ENCODE measurements at places on chromosomes 7 and 10.

GRCh38 chr10:51574248-51575048 is 124.9 kb downstream of the CSTF2T start:
- no peak for DNase-seq

DNA sequence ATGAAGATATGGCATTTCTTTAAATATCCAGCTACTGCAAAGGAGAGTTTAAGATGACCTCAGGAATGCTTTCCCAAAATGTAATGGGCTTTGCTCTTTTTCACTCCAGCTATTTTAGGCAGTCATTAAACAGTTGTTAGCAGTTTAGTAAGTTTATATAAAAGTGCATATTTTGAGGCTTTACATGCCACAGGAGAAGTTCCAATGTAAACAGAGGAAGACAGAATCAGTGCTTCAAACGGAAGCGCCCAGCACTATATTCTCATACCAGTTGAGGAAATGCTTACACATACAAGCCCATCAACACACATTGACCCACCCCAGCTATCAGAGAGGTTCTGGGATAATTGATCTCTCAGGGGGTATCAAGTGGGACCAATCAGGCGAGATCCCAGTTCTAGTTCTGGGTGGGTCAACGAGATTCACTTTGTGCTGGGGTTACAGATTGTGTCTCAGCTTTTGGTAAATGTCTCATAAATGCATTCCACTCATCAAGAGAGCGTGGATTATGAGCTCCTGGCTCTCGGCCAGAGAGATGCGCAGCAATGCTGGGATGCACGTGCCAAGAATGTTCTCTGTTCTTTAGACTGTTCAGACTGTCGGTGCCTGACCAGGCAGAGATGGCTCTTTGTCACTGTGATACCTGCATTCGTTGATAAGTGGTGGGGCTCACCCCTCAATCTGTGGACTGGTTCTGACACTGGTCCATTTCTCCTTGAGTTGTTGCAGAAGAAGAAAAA is 55.0 kb downstream of the CACNB2 start:
- no peak for DNase-seq

DNA sequence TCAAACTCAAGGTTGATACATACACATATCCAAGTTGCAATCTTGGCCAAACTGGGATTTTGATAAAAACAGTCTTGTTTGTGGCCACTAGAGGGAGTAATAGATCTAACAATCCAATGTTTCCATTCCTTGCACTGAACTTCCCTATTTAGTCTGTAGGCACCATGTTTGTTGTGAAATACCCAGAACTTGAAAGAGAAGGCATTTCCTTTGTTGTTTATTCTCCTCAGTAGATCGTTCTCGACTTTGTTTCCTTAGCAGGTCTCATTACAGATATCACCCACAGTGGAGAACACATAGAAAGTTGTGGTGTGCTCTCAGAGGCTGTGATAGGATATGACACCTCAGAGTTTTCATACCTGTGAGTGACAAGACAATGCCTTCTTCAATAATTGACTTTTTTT is 70.3 kb upstream of the MXI1 start:
- peak; percentile 80 for DNase-seq

DNA sequence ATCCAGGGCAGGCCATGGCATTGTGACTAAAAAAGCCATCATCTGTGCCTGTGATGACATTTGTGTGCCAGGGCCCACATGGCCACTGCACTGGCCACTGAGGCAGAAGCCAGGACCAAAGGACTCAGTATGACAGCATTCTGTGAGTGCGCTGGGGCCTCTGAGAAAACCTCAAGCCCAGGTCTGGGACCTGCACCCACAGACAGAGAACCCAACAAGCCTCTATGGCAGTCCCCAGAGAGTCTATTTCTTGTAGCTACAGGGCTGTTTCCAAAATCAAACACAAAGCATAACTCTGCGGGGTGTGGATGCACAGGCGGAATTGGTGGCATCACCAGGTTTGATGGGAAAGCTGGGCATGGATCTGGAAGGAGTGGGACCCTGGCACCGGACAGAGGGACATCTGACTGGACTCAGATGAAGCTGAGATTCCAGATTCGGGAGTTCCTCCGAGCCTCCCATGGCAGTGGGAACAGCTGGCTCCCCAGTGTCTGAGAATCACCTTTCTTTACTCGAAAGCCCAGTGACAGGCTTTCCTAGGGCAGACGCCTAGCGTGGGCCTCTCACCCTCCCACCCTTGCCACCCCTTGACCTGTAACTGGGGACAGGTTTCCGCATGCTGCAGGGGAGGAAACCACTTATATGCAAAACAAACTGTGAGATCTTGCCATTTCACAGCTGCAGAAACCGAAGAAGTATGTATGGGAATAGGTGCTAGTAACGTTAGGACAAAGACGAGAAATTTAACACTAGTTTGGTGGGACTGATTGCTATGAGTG is 70.6 kb upstream of the RHEB start:
- no peak for DNase-seq

GRCh38 chr7:125347269-125347668 is 417.6 kb upstream of the POT1 start:
- DNase-seq = no peak

- DNase-seq = peak; percentile 30
Observed at GRCh38 chr7:36775061-36775620, 50.8 kb upstream of the AOAH start.

GRCh38 chr7:136275794-136276193 is 298.6 kb upstream of the MTPN start:
- no peak for DNase-seq

DNA sequence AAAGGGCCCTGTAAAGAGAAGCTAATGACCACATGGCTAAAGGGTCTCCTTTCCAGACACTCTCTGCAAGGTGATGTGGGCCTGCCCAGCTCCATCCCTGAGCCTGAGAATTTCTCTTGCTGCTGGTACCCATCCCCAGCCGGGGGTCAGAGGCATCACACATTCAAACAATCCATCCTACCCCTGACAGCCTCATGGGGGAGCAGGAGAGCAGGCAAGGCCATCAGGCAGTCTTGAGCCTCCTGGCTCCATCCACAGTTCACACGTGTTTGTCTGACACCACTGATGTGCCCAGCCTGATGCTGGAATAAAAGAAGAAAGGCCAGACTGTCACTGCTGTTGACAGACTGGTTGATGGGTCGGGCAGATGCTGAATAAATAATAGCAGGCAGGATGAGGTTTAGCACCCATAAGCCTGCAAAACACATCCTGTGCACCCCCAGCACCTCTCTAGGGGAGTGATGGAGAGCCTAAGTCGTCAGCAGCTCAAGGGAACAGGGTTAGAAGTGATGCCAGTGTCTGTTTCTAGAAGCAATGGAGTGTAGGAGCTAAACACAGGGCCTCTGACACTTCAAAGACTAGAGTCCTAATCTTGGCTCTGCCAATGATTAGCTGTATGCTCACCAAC is 43.5 kb downstream of the TLL2 start:
- peak; percentile 84 for DNase-seq

- DNase-seq = no peak
Observed at GRCh38 chr10:130854151-130854550, 457.4 kb downstream of the TCERG1L start.

DNA sequence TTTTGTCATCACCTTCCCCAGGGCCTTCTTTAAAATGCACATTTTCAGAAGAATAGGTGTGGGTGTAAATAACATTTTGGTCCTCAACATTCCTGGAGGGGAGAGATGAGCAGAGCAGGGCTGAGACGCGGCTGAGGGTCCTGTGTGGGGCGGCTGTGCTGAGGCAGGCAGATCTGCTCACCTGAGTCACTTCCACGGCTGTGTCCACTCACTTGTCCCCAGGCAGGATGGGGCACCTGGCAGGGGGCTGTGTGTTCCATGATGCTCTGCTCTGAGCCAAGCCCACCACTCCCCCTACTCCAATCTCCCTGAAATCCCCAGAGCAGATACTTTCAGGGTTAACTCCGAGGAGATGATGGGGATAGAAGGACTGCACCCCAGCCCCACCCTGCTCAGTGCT is 93.8 kb downstream of the GLRX3 start:
- no peak for DNase-seq

DNA sequence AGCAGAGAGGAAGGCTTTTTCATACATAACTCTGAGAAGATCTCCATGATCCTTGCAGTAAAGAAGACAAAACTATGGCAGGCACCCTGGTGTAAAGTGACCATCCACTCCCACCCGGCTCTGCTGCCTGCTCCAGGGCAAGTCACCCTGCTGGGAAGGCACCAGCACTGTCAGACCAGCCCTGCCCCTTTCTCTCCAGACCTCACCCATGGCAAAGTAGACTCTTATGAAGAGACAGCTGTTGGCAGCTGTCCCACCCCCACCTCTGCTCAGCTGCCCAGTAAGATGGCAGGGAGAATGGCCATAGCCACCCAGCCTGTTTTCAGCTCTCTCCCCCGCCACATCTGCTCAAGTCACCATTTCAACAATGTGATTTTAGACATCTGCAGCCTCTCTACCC is 8.6 kb upstream of the ZMIZ2 start:
- no peak for DNase-seq

DNA sequence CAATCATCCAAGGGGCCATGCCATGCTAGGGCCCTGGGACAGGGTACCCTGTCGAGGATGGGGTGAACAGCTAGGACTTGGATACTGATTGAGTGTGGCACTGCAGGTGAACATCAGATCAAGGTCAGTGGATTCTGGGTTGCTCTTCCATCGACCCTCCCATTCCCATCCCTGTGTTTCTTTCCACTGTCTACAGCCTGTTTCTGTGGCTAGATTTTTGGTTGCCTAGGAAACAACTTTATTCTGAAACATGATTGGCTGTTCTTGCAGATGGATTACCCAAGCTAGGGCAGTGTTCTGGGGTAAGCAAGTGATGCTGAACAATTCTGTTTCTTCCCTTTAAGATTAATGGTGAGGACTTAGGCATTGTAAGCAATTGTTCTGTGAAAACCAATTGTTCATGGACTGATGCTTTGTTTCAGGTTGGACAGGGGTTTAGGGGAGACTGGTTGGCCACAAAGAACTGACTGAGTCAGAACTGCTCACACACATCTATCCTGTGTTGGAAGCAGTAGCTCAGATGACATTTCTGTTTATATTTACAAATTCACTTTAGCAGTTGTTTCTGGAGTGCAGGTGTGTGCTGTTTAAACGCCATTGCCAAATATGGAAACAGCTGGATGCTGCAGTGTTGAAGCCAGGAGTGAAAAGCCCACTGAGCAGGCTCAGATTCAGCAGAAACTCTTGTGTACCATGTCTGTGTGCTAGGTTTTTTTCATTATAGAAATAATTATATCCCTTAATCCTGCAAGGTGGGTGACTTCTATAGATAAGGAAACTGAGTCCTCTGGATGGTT is 102.3 kb upstream of the BTBD16 start:
- DNase-seq = peak; percentile 59

DNA sequence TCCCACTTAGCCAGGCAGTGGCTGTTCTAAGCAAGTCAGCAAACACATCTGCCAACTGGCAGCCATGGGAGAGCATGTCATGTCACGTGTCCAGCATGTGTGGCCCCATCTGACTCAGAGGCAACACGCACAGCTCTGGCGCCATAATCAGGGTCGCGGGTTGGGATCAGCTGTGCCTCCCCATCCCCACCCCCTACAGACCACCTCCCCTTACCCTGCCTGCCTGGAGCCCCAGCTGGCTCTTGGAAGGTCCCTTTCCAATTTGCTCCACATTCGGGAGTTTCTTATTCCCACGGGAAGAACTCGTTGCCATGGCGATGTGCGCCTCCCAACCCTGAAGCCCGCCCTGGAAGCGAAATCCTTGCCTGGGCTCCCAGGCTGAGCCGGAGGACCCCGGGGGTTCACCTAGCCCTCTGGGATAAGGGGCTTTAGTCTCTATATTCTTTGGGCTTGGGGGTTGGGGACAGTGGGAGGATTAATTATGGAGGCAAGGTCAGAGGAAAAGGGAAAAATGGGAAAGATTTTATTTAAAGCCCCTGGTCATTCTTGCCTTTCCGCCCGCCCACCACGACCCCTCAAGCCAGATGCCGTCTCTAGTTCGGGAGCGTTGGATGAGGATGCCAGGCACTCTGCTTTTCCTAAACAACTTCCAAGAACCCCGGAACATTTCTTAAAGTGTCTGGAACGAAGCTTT is 283.7 kb downstream of the ZEB1 start:
- DNase-seq = peak; percentile 75

DNA sequence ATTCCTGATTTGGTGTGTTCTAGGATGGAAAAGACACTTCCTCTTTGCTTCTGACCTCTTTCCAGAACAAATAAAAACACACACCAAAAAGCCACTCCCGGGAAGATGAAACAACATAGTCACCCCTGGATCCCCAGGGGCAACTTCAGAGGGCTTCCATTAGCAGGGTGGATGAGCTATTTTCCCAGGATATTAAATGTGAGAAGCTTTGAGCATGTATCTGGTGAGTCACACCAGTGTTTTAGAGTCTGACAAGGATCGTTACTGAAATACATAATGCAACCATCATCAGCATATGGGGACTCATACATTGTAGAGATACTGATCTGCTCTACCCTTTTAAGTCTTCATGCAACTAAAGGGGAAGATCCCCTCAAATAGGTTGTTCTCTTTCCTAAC is 115.5 kb upstream of the ZNF438 start:
- DNase-seq = no peak

DNA sequence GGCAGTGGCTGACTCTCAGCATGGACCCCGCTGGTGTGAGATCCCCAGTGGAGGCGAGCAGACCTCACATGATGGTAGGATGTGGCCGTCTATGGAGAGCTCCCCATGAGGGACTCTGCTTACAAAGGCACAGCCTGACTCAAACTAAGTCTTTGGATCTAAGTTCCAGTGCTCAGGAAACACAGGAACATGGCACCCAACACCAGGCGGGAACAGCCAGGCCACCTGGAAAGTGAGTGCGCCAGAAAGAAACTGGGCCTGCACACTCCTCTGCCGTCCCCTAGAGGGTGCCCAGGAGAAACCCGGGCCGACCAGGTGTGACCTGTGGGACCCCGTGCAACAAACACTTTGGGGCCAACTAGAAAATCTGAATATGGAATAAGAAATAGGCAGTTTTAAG is 10.0 kb downstream of the PITRM1 start:
- DNase-seq = no peak

GRCh38 chr10:86077871-86078638 is 288.5 kb downstream of the GRID1 start:
- no peak for DNase-seq

- peak; percentile 81 for DNase-seq
Observed at GRCh38 chr7:66140924-66141323, 26.3 kb downstream of the CRCP start.

GRCh38 chr7:150740053-150740452 is 2.8 kb downstream of the GIMAP5 start:
- no peak for DNase-seq

DNA sequence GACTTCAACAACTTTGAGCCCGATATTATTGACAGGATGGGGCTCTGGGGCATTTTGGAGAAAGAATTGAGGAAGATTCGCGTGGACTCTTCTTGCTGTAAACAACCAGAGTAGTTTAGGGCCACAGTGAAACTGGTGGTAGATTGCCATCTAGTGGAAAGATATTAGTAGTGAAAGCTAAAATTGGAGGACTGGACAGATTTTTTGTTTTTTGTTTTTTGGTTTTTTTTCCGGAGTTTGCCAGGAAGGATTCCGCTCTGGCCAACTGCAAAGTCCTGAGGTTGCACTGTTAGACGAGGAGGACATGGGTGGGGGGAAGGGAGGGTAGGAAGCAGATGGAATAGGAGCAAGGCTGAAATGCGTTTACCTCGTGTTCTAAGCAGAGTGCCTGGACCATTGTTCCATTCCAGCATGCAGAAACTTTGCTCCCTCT is 11.7 kb downstream of the NOBOX start:
- peak; percentile 73 for DNase-seq

- no peak for DNase-seq
Observed at GRCh38 chr10:83012866-83013265, 1126.4 kb upstream of the GHITM start.

Data from Ammon's horn (tissue), 1 donor.